ENCODE measurements at places on chromosomes 3 and 15.
A peak's percentile ranks its signal among the peaks of the same experiment; 100 is the strongest.

- DNase-seq: no peak
These were observed 534.2 kb downstream of the NSUN3 start for GRCh38 chr3:94596887-94597566.

- no peak for DNase-seq
These were observed 167.6 kb upstream of the EOMES start for GRCh38 chr3:27889745-27890144.

DNA sequence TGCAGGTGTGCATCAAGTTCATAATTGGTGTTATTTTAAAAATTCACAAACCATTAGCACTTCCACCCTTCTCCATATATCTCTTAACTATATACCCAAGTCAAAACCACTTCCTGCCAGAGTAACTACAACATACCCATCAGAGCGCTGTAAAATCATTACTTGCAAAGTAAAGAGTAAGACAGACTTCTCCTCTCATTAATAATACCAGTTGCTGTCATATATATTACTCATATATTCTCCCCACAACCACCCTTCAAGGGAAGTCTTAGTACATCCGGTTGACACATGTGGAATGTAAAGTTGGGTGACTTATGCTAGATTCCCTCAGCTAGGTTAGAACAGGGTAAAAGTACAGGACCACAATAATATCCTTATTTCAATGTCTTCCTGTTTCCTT, 5.6 kb downstream of the TERC start:
- DNase-seq: no peak

GRCh38 chr15:61835029-61835428, 225.2 kb downstream of the VPS13C start:
- no peak for DNase-seq

DNA sequence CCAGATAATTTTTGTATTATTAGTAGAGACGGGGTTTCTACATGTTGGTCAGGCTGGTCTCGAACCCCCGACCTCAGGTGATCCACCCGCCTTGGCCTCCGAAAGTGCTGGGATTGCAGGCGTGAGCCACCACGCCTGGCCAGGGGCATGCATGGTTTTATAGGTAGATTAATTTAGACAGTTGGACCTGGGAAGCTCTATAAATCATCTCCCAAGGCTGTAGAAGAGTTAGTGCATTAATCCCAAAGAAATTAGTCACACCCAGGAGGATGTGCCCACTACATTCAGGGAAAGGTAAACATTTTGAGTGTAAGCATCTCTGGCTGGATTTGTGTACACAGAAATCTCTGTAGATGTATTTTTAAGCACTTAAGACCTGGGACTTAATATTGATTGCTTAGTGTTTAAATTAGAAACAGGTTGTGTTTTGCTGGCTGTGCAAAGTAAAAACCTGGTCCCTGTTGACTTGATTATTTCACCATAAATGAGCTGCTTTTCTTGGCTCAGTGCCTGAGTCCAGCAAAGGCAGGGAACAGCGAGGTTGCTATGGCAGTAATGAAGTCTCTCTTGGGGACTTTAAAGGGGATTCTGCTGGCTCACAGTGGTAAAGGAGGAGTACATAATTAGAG, 19.2 kb downstream of the EXOSC7 start:
- DNase-seq: peak; percentile 80

DNA sequence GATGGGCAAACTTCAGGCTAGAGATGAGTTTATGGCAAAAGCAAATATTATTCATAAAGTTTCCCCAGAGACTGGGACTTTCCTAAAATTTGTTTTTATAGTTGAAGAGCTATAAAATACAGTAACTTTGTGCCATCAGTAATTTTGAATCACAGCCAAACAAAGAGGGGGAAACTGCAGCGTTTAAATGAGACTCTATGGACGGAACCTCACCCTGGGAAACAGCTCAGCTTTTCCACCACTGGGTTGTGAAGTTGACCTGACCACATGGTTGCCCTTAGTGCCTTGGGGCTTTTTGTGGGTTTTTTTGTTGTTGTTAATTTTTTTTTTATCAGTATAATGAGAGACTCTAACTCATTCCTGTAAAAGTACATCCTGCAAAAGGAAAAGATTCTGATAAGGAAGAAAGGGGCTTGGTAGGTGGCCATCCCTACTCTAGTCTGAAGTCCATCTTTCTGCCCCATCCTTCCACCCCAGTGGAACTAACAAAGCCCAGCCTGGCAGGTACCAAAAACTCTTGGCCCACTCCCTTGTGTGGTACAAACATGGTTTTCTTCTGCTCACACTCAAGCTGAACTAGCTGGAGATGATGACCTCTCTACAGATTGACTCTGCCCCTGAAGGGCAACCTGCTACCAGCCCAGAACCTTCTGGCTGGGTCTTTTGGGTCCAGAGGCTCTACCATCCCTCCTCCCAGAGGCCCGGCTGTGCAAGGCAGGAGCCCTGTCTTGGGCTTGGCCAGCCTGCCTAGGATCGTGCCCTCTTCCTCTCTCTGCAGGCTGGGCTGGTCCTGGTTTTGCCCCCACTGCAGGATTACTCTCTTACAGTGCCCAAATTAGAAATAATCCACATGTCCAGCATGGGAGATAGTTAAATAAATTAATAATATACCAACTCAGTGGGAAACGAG, 41.2 kb downstream of the RLBP1 start:
- DNase-seq: no peak

GRCh38 chr15:64004056-64004455, 42.2 kb downstream of the DAPK2 start:
- no peak for DNase-seq

DNA sequence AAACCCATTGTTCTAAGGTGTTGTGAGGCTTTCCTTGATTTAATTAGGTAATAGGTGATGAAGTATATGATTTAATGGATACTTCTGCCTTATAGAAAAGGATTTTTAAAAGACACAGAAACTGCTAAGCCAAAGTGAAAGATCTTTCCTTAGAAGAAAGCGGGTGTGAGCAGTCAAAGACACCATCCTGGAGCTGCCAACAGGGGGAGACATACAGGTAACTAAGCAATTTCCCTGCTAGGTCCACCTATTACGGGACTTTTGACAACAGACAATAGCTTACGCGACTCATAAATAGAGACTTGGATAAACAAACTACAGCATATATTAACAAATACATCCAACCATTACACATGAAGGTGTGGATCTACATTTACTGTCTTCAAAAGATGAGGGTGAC, 669.5 kb downstream of the SQOR start:
- no peak for DNase-seq

GRCh38 chr15:57158589-57158988, 217.7 kb upstream of the CGNL1 start:
- DNase-seq: peak; percentile 71

DNA sequence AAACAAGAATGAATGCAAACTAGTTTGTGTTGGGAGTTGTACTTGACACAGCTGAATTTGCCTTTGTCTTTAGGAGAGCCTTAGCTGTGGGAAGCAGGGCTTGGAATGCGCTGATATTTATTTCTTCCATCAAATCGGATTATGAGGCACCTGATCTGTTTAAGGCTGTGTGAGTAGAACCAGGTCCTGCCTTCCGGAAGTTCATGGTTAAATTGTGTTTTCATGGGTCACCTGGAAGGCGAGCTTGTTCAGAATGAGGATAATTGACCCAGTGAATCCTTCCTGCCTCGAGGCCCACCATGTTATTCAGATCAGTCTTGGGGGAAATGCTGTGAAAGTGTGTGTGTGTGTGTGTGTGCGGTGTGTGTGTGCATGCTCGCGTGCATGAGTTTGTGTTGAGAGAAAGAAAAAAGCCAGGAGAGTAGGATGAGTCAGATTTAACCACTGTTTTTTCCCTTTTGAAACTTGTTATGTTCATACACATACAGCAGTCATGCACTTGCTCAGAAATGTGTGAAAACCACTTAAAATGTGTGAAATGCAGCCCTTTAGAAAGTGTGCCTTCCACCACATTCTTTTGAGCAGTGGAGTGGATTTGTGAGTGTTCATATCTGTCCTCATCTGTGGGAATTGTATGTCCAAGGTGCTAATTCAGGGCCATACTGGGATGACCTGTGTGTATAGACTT, 36.7 kb downstream of the SMAD3 start:
- no peak for DNase-seq

DNA sequence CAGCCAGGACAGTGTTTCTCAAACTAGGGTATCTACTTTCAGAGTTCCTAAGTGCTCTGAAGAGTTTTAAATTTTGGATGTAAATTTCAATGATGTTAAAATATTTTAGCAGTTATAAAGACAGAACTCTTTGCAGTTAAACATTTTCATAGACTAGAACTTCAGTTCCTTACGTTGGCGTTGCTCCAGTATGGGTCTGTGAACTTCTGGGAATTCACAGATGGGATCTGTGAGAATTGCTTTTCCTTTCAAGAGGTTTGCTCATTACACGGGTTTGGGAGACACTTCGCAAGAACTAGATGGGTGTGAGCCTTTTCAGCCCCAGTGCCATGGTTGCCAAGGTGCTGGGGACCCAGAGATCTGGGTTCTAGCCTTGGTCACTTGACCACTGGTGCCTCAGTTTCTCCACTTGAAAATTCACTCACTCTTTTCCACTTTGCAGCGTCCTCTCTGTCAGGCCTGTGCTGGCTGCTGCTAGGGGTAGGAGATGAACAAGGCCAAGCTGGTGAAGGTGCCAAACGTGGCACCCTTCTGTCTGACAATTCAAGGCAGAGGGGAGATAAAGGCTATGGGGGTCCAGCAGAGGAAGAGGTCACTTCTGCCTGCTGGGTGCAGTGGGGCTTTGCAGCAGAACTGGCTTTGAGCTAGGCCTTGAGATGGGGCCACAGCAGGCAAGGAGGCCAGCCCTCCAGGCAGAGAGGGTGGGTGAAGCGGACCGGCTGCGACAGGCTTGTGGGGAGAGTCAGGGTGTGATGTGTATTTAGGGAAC, 48.1 kb downstream of the EPHB3 start:
- no peak for DNase-seq

GRCh38 chr15:29821416-29822099, 710 bp downstream of the TJP1 start:
- DNase-seq: peak; percentile 29

GRCh38 chr3:29201604-29202003, 79.3 kb upstream of the RBMS3 start:
- no peak for DNase-seq

GRCh38 chr3:98701071-98701675, 62.0 kb upstream of the ST3GAL6 start:
- DNase-seq: no peak

DNA sequence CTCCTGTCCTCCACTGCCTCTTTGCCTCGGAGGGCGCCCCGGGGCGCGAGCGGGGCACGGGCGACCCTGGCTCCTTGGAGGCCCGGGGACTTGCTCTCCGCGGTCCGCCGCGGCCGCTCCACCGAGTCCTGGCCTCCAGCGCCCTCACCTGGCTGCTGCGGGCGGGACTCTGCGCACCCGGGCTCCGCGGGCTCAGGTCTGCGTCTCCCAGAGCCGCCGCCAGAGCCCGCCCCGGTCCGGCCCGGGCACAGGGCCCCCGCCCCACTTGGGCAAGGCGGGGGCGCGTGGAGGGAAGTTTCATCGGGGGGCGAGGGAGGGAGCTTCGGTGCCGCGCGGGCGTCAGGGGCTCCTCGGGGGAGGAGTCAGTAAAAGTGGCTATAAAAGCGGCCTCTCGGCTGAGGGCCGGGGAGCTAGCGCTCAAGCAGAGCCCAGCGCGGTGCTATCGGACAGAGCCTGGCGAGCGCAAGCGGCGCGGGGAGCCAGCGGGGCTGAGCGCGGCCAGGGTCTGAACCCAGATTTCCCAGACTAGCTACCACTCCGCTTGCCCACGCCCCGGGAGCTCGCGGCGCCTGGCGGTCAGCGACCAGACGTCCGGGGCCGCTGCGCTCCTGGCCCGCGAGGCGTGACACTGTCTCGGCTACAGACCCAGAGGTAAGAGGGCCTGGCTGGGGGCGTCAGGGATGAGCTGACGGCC, at the start of gene CEMIP:
CEMIP (plus strand) TSS at position 407 of the 694 bp plus-strand sequence. CDS start 94,510 bp downstream, outside the sequence.
- peak; percentile 80 for DNase-seq

GRCh38 chr3:63662500-63662899, 10.0 kb downstream of the SNTN start:
- DNase-seq: no peak

DNA sequence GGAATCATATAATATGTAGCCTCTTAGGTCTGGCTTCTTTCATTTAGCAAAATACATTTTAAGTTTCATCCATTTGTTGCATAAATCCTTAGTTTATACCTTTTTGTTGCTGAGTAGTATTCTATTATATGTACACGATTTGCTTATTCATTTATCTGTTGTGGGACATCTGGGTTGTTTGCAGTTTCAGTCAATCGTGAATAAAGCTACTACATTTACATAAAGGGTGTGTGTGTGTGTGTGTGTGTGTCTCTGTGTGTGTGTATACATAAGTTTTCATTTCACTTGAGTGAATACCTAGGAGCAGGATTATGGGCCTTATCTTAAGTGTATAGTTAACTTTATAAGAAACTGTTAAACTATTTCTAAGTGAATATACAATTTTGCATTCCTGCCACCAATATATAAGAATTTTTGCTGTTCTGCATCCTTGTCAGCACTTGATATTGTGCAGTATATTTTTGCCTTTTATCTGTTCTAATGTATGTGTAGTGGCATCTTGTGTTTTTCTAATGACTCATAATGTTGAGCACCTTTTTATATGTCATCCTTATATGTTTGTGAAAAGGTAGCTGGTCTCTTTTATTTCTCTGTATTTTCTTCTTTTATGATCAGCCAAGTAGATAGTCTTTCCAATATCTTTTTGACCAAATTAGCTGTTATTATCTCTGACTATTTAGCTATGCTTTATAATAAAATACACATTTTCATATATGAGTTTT, 55.0 kb downstream of the GLCE start:
- DNase-seq: no peak

DNA sequence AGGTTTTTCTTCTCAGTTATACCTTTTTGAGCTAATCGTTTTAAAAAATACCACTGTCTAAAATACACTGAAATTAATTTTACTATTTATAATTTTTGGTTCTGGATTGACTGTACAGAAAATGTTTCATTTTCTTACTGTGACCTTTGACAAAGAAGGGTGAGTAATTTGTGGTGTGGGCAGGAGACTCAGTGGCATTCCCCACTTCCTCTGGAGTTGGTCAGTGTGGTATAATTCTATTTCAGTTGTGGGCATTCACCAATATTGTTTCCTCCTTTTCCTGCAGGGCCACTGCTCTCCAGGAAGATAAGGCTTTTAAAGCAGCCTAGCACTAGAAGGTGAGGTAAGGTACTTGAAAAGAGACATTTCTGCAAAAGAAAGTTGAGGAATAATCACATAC, 6.5 kb downstream of the DAG1 start:
- no peak for DNase-seq

GRCh38 chr15:61106044-61106834, 122.9 kb downstream of the RORA start:
- DNase-seq: no peak
